ENCODE measurements at places on chromosomes 12 and 14.

- DNase-seq = no peak
Measured at GRCh38 chr12:102356690-102357089, 123.7 kb downstream of the IGF1 start.

DNA sequence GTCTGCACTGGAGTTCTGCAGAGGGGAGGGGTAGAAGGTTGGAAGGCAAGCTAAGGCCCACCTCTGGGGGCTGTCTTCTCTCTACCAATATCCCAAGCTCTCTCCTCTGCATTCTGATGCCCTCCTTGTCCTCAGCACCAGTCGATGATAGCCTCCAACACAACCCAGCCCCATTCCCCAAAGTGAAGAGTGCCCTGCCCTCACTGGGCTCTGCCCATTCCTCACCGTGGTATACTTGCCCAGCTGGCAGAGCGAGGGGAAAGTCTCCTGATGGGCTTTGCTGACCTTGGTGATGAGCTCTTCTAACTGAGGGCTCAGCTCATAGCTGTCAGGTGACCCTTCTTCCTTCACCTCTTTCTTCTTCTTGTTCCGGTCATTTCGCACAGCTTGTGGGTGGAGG lies 7.2 kb upstream of the ITGB7 start:
- no peak for DNase-seq

DNA sequence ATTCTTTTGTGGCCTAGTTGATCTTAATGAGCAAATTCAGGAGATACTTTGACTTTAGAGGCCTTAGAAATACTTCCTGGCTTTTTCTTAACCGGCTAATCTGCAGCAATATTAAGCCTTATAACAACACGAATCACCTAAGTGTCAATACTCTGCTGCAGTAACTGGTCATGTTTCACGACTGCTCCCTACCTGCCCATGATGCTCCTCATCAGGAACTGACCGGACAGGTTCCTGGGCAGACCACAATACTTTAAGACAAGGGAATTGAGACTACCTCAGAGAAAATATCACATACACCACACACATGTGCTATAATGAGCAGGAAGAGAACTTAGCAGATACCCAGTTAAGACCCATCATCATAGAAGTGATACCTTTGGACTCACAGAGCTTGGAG lies 211.9 kb upstream of the BMP4 start:
- DNase-seq = no peak

DNA sequence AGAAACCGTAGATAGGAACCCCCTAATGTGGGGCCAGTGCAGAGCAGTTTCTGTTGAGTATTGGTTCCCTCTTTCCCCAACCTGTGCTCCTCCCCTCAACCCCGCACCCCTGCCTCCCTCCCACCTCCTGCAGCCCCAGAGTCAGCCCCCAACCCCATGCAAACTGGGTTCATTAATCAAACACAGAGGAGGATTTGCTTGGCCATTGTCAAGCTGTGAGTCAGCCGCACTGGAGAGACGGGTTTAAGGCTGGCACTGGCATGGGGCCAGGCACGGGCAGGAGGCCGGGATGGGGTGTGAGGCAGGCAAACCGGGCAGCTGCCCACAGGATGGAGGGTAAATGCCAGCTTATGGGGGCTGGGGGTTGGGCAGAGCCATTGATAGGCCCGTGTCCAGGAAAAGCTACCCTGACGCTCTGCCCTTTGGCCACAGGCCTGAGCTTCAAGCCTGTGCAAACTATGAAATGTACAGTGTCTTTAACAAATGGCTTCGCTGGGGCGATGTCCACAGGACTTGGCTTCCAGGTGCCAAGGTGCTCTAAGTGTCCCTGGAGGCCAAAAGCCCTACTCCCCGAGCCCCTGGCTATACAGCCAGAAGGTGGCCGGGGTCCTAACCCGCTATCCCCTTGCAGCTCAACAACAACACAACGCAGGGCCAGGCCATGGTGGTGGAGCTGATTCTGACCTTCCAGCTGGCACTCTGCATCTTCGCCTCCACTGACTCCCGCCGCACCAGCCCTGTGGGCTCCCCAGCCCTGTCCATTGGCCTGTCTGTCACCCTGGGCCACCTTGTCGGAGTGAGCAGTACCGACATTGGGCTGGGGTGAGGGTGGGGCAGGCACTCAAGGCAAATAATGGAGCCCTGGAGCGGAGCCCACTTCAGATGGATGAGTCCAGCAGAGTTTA lies 1.4 kb downstream of the AQP5 start:
- peak; percentile 57 for DNase-seq

DNA sequence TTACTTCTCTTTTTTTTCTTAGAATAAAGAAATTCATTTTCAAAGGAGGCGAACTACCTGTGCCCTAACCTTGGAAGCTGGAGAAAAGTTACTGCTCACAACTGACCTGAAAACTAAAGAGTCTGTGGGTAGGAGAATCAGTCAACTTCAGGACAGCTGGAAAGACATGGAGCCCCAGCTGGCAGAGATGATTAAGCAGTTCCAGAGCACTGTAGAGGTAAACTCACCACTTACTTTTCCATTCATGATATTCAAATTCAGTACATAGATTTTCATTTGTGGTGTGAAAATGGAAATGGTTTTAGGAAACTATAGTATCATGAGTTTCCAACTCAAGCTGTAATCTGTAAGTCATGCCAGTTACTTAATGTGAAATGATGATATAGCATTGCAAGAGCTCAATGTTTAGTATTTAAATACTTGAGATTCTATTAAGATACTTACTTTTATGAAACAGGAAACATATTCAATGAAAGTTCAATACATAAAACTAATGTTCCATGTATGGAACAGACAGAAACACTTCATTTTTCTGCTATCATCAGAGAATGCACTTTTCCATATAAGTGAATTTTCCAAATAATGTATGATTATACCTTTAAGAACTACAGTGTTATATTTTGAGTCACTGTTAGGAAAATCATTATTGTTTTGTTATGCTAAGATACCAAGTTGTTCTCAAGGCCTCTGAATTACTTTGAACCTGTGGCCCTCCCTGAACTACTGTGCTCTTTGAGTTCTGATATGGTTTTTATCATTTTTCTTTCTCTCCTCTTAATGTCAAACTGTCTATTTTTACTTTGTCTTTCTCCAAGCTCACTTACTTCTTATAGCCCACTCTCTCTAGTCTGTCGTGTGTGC lies 119.0 kb downstream of the ESR2 start:
- no peak for DNase-seq

- DNase-seq = no peak
Measured at GRCh38 chr14:99357916-99358390, 86.0 kb upstream of the BCL11B start.

DNA sequence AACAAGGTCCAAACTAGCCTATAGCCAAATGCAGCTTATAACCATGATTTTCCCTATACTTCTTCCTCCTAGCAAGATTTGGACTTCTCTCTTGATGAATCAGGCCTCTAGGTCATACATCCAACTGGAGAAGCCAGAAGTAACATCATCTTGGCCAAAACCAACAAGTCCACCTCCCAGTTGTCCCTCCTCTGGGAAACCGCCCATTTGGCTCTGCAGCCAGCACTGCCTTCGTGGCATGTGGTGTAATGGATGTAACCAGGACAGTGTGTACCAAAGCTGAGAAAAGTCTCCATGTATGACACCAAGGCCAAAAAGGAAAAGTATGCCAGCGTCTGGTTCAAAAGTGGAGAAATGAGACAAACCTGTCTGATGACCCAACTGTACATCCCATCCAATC lies 59.3 kb upstream of the VASH1 start:
- no peak for DNase-seq

DNA sequence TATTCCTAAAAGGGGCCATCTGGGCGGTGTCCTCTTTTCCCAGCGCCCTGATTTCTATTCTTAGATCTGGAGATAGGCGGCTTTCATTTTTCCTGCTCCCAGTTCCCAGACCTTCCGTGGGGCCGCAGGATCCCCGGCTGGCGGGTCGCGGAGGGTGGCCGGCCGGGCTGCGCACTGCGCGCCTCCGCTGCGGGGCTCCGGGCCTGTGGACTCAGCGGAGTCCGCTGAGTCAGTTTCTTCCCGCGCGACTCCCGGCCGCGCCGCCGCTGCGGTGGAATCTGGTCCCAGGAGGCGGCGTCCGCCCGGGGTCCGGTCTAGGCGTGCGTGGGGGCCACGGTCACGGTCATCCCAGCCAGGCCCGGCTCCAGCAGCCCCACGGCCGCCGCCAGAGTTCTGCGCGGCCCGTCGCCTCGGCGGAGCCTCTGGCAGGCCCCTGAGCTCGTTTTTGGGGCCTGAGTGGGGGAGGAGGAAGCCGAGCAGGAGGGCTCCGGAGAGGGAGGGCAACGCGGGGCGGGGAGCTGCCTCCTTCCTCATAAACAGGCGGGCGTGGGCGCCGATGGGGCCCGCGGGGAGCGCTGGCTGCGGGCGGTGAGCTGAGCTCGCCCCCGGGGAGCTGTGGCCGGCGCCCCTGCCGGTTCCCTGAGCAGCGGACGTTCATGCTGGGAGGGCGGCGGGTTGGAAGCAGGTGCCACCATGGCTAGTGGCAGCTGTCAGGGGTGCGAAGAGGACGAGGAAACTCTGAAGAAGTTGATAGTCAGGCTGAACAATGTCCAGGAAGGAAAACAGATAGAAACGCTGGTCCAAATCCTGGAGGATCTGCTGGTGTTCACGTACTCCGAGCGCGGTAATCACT lies at the start of gene LRRK2:
Gene LRRK2 (plus strand): TSS at position 559 of the 853 bp plus-strand sequence. CDS start 135 bp downstream, at position 694.
- peak; percentile 79 for DNase-seq

GRCh38 chr12:65595016-65595560 lies 229.2 kb upstream of the HMGA2 start:
- DNase-seq = no peak

DNA sequence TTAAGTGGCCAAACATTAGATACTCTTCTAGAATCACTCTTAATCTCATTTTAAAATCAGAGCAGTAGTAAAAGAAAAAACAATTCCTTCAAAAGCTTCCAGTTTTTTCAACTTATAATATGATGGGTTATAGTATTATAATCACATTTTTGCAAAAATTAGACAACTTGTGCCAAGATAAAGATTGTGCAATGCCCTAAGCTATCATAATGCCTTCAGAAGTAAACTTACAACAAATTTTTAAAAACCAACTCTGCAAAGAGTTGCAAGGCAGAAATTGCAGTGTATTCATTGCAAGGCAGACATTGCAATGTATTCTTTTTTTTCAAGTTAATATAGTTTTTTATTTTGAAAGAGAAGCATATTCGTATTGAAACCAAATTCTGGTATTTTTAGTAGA lies 47.2 kb upstream of the KITLG start:
- DNase-seq = no peak

GRCh38 chr12:25775968-25776367 lies 182.5 kb upstream of the RASSF8 start:
- DNase-seq = peak; percentile 49

- DNase-seq = no peak
Measured at GRCh38 chr12:88793096-88793495, 212.8 kb upstream of the KITLG start.

GRCh38 chr12:105930557-105931503 lies 207.9 kb downstream of the NUAK1 start:
- peak; percentile 3 for DNase-seq

DNA sequence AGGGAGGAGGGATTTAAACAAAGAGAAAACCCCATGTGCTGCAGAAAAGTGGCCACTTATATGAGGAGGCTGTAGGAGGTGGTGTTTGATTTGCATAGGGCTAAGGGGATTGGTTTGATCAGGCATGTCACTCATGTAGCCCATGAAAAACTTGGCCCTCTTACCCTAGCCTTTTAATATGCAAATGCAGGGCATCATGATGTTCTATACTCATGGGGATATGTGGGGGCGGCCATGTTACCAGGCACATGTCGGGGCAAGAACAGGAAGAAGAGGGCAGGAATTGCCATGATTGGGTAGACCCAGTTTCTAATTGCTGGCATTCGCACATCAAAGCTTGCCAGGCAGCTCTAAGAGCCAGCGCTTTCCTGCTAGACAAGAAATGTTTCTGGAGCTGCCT lies 28.8 kb downstream of the KLRK1 start:
- DNase-seq = peak; percentile 78

DNA sequence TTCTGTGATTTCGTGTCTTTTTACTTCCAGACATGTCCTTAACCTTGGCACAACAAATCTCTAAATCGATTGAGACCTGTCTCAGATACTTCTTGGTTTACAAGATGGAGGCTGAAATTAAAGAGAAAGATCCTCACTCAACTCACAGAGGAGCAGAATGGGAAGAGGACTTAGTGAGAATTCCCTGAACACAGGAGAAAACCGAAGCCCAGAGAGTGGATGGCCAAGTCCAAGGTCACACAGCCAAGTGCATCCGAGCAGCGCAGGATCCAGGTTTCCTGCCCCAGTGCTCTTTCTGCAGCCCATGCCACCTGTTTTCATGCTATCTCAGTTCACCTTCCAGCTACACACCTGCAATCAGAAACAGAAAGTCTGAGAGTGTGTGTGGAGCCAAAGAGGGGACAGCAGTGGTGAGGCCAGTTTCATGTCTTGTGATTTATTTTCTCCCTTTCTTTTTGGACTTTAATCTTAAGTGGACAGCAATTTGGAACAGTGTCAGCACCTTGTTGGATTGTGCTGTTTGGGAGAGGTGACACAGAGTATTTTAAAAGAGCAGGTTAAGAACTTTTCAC lies 22.9 kb upstream of the TCL1B start:
- no peak for DNase-seq

GRCh38 chr12:65963862-65964240 lies 139.6 kb downstream of the HMGA2 start:
- no peak for DNase-seq

DNA sequence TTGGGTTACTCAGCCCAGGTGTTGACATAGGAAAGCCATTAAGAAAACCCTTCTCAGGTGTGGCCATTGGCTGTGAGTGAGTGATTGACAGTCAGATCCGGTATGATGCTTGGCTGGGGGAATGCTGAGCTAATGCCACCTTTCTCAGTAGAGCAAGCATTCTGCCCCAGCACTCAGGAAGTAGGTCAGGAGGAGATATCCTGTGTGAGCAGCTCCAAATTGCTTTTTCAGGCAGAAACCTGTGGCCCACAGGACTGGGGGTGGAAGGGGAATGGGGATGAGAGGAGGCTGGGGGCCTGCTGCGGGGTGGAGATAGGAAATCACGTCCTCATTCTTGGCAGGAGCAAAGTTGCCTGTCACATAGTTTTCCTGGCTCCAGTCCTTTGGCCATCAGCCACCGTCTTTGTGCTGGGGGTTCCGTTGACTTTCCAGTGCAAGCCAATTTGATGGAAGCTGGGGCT lies 55.7 kb downstream of the NINJ2 start:
- DNase-seq = no peak

DNA sequence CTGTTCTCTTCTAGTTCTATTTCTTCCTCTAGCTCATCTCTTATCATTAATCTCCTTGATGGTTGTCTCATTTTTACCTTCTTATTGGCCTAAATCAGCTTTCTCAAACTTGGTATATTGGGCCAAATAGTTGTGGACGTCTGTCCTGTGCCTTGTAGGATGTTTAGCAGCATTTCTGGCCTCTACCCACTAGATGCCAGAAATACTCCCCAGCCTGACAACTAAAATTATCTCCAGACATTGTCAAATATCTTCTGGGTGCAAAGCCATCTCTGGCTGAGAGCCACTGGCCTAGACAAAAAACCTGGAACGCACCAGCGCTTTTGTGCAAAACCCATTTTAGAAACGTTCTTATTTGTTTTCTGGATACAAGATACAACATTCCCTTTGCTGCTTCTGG lies 38.8 kb upstream of the LRRC10 start:
- DNase-seq = no peak
